ENCODE measurements at places on chromosomes 1 and 21.

- DNase-seq = no peak
Measured at GRCh38 chr21:45415188-45415942, 10.4 kb downstream of the COL18A1 start.

DNA sequence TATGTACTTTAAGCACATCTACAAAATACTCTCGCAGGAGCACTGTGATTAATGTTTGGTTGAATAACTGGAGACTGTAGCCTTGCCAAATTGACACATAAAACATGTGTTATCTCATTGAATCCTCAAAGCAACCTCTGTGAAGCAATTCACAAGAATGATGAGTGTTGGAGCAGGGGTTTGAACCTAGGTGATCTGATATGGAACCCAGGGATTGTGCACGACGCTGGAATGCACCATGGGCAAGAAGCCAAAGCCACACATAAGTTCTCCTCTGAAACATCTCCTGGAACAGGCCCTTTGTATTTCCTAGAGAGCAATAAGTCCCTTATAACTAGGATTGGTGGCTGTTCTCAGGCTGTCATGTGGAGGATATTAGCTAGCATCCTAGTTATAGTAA, 124.6 kb upstream of the IVNS1ABP start:
- no peak for DNase-seq

- no peak for DNase-seq
Measured at GRCh38 chr1:103326595-103326994, 198.9 kb upstream of the RNPC3 start.

GRCh38 chr1:206430031-206430983, 40.0 kb upstream of the IKBKE start:
- DNase-seq = no peak

GRCh38 chr1:170518965-170519364, 13.0 kb upstream of the GORAB start:
- no peak for DNase-seq

- DNase-seq = peak; percentile 89
Measured at GRCh38 chr1:43529206-43529731, 1.4 kb upstream of the PTPRF start.

GRCh38 chr1:204480515-204480914, 14.1 kb downstream of the PIK3C2B start:
- DNase-seq = no peak

GRCh38 chr1:241357366-241358340, 648 bp upstream of the RGS7 start:
- no peak for DNase-seq

- no peak for DNase-seq
Measured at GRCh38 chr21:29238053-29238966, 60.4 kb upstream of the BACH1 start.

DNA sequence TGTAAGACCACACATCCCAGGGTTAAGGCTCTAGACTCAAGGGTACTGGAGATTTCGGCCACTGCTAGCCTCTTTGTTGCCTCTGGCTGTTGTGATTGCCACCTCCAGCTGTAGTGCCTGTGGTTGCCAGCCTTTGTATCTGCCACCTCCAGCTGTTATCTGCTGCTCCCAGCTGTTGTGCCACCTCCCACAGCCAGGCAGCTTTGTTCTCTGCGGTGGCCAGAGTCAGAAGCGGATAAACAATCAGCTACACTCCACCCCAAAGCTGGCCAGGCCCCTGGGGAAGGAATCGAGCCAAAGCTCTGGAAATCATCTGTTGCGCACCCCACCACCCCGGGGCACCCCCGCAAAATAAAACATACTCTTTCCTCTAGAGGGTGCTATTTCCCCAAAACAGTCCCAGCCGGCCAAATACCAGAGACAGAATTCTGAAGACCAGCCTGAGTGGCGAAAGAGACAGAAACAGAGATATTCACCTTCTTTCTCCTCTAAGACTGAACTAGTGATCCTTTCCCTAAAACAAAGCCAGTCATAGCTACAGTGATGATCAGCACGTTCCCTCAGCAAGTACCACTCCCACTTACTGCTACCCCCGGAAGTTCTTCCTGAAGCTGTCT, 14.8 kb upstream of the PIGM start:
- no peak for DNase-seq

- no peak for DNase-seq
Measured at GRCh38 chr1:204390751-204391466, 20.7 kb downstream of the PPP1R15B start.

DNA sequence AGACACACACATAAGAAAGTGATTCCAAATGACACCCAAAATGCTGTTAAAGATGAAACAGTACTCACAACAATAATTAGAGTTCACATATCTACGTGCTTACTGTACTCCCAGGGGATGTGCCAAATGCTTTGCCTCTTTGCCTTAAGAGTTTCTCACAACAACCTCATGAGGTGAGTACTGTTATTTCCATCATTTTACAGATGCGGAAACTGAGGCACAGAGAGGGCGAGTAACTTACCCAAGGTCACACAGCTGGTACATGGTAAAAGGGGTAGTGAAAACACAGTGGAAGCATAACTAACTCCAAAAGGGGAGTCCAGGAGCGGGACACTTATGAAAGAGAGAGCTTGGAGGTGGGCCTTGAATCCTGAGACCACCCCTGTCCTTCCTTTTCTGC, 171.8 kb downstream of the ACTL8 start:
- no peak for DNase-seq

GRCh38 chr1:240784776-240785175, 172.8 kb upstream of the GREM2 start:
- DNase-seq = no peak

GRCh38 chr1:105343317-105343716, 1593.6 kb downstream of the AMY1C start:
- no peak for DNase-seq

DNA sequence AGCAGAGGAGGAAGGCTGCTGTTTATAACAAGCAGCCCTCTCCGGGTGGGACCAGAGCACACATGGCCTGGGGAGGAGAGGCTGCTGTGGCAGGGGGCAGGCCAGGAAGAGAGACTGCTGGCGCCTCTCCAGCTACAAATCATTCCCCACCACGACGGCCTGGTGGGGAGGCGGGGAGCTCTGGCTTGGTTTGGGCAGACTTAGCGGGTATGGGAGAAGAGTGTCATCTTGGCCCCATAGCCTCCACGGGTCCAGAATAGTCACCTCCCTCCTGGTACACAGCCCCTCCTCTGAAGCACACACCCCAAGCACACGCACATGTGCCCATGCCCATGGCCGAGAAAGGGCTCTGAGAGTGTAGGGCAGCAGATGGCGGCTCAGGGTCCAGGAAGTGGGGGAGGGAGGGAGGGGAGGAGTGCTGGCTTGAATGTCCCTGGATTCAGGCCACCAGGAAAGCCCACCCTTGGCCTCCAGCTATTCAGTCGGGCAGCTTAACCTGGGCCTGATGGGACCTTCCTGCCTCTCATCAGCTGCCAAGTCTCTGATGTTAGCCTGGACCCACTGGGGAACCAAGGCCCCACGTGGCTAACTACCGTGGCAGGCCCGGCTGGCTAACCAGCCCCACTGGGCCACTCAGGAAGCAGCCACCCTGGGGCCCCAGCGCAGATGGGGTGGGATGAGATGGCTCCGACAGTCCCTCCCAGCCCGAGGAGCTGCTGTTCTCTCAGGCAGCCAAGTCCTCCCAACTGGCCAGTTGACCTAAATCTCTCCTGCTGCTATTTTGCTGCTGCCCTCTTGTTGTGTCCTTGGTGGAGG, 10.9 kb downstream of the LRP8 start:
- no peak for DNase-seq

GRCh38 chr21:20971296-20971921, 26.8 kb upstream of the NCAM2 start:
- DNase-seq = no peak

- no peak for DNase-seq
Measured at GRCh38 chr1:6416295-6416656, 3.4 kb downstream of the HES2 start.

DNA sequence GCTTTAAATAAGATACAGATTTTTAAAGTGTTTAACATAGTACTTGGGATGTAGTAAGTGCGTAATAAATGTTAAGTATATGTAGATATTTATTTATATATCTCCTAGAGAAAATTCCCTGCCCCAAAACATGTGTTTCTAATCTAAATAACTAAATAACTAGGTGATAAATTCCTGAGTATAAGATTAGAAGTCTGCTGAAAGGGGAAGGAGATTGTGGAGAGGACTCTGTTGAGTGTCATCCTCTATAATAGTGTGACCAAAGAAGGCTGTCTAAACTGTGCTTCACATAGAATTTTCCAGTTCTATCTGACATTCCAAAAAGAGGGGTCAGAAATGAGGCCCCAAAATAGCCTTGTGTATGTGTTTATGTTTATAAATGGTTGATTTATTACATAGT, 590.5 kb upstream of the ADAMTS5 start:
- no peak for DNase-seq

GRCh38 chr1:167136191-167136614, 42.3 kb downstream of the STYXL2 start:
- DNase-seq = no peak

DNA sequence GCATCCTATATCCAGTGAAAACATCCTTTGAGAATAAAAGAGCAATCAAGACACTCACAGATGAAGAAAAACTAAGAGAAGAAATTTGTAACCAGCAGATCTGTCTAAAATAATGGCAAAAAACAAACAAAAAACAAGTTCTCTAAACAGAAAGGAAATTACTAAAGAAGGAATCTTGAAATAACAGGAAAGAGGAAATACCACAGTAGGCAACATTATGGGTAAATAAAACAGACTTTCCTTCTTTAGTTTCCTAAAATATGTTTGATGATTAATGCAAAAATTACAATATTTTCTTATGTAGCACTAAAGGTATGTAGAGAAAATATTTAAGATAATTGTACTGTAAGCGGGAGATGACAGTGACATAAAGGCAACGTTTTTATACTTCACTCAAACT, 23.5 kb downstream of the SLC19A1 start:
- DNase-seq = no peak

DNA sequence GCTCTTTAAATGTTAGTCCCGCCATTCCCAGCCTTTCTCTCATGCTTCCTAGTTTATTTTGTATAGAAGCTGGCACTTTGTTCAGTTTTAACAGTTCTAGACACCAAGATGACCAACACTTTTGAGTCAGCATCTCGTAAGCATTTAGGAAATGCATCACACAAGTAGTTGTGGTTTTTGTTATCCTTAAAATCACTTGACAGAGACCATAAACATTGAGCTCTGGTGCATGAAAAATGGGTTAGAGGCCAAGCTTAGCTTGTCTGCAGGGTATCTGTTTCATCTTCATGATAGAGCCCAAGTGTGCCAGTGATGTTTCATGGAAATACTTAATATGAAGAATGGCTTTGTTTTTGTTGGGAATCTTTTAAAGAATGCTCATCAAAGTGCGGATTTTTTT, 159.7 kb downstream of the DISP1 start:
- DNase-seq = no peak

DNA sequence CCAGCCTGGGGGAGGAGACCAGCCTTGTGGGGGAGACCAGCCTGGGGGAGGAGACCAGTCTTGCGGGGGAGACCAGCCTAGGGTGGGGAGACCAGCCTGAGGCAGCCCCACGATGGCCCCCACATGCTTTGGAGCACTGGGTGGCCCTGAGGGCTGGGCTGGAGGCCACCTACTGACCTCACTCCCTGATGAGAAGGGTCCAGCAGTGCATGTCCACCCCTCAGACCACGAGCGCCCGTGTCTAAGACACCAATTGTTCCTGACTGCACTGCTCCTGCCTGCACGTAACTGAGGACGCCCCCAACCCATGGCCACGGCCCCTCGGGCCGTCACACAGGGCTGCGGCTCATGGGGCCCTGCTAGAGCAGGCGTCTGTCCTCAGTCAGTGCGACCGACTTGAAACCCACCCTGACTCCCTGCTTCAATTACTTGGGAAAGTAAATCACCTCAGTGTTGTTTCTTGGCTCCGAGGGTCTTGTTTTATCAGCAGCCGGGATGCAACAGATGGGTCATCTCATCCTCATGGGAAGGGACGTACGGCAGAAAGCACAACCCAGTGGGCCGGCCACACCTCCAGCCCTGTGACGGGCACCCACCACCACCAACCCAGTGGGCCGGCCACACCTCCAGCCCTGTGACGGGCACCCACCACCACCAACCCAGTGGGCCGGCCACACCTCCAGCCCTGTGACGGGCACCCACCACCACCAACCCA, at the start of gene SPATC1L:
TSS of gene SPATC1L (minus strand) at position 550 of the 715 bp plus-strand sequence. CDS start 1,643 bp downstream, outside the sequence.
- DNase-seq = peak; percentile 25

GRCh38 chr21:42731264-42732032, 78.0 kb downstream of the PDE9A start:
- DNase-seq = no peak

DNA sequence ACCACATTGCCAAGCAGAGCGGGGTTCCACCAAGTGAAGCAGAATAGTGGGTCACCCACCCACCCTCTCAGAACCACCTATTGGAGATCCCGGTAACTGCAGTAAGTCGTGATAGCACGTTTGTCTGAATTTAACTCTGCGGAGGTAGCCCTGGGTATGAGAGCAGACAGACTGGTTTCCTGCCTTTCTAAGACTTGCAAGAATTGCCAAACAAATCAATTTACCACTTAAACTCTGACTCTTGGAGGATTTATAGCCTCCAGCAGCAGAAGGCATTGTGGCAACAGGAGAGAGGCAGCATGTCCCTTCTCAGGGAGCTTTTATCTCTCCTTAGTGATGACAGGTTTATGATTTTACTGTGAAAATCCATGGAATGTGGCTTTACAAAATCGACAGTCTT, 287.9 kb upstream of the FMN2 start:
- DNase-seq = no peak

- peak; percentile 70 for DNase-seq
Measured at GRCh38 chr1:19582318-19582717, 61.8 kb upstream of the NBL1 start.

DNA sequence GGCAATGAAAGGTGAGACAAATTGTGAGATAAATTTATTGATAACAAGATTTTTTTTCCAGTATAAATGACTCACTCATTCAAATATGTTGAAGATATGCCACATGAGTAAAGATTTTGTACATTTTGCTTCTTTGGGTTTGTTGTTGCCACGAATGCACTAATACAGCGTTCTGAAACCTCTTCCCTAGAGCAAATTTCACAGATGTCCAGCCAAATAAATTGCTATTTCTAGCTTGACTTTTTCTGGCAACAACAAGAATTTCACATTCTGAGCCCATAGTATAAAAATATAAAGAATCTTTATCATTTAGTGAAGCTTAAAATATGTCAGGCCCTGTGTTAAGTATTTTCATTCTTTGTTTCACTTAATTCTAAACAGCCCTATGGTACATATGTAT, 114.5 kb upstream of the COL24A1 start:
- DNase-seq = no peak
